EH (cell line): ENCODE measurements at places on chromosomes 16 and 17.

- peak; percentile 92 for DNase-seq
Measured at GRCh38 chr17:31216031-31216751, 80.8 kb downstream of the OMG start.

- DNase-seq, result no peak
Measured at GRCh38 chr16:72362973-72363372, 191.0 kb upstream of the PMFBP1 start.

DNA sequence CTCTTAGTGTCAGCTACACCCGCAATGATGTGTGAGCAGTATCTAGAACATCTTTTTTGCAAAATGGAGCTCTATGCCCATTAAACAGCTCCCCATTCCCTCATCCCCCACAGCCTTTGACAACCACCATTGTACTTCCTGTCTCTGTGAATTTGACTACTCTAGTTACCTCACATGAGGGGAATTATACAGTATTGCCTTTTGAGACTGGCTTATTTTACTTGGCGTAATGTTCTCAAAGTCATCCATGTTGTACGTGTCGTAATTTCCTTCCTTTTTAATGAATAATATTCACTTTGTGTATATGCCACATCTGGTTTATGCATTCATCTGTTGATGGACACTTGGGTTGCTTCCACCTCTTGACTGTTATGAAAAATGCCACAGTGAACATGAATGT, 23.2 kb upstream of the CCL22 start:
- DNase-seq, result no peak

- peak; percentile 3 for DNase-seq
Measured at GRCh38 chr16:49788986-49789385, 66.9 kb downstream of the ZNF423 start.

DNA sequence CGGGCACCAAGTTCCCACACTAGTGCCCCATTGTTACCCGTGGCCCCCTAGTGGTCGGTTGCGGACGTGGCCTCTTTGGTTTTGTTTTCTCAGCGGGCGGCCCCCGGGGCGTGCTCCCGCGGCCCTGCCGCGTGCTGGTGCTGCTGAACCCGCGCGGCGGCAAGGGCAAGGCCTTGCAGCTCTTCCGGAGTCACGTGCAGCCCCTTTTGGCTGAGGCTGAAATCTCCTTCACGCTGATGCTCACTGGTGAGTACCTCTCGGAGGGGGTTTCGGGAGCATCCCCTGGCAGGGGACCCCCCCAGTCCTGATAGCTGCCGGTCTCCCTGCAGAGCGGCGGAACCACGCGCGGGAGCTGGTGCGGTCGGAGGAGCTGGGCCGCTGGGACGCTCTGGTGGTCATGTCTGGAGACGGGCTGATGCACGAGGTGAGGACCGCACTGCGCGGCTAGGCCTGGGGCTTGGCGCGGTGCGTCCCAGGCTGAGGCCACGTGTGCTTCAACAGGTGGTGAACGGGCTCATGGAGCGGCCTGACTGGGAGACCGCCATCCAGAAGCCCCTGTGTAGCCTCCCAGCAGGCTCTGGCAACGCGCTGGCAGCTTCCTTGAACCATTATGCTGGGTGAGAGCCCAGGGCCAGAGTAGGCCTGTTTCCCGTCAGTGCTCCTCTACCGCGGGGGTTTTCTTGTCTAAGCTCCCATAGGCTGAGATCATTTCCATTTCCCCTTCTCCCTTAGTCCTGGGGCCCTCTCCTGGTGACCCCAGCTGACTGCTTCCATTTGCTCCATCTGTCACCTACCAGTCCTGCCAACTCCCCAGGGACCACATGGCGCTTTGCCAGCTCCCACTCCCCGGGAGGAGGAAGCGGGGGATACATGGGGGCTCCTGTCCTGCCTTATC, 1.7 kb downstream of the SPHK1 start:
- peak; percentile 88 for DNase-seq

DNA sequence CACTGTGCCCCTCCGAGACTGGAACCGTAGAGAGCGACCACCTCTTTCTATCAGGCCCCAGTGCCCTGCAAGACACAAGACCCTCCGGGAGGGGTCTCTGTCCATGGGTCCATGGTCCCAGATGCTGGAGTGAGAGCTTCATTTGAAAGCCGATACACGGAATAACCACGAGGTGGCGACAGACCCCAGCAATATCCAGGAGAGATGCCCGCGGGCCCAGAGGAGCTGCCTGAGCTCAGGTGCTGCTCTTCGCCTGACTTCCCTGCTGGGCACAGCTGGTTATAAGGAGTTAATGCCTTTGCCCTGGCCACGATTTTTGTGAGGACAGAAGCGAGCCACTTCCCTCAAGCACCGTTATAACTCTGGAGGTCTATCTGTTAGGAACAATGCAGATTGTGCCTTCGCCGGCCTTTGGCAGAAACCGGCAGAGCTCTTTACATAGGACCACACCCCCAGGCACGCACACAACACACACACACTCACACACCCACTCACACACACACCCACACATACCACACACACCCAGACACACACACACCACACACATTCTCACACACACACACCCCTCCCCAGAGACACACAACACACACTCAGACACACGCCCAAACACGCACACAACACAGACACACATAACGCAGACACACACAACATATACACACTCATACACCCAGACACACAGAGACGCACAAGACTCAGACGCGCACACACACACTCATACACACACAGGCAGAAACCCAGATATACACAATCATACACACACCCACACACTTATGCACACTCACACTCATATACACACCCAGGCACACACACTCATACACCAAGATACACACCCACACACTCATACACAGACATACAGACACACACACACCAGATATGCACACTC, 436.4 kb downstream of the SOX9 start:
- peak; percentile 68 for DNase-seq

DNA sequence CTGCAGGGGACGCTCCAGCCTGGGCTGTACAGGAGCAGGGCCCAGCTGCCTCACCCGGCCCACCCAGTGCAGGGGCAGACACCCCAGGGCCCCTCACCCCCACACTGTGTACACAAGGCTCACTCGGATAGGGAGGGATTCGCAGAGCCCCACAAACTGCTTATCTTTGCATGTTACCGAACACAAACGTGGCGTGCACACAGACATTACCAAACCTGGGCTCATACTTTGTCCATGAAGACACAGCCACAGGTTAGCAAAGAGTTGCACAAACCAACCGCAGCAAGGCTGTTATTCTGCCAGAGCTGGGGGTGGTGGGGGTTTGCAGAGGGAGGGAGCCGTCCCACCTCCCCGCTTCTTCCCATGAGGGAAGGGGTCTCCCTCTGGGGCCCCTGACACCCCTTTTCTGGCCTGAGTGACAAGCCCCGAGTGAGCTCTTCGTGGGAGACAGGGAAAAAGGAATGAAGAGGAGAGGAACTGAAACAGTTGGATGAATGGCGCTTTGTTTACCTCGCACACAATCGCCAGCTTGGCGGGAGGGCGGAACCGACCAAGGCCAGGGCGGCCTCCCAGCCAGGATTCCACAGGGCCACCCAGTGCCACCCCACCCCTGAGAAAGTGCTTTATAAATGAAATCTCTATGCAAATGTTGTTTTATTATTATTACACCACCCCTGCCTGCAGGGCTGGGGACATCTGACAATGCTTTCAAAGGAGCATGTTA, 434 bp upstream of the CPSF4L start:
- no peak for DNase-seq

GRCh38 chr17:38768417-38768816, 15.9 kb downstream of the PSMB3 start:
- peak; percentile 23 for DNase-seq

- no peak for DNase-seq
Measured at GRCh38 chr16:66442502-66443268, 15.6 kb downstream of the BEAN1 start.

DNA sequence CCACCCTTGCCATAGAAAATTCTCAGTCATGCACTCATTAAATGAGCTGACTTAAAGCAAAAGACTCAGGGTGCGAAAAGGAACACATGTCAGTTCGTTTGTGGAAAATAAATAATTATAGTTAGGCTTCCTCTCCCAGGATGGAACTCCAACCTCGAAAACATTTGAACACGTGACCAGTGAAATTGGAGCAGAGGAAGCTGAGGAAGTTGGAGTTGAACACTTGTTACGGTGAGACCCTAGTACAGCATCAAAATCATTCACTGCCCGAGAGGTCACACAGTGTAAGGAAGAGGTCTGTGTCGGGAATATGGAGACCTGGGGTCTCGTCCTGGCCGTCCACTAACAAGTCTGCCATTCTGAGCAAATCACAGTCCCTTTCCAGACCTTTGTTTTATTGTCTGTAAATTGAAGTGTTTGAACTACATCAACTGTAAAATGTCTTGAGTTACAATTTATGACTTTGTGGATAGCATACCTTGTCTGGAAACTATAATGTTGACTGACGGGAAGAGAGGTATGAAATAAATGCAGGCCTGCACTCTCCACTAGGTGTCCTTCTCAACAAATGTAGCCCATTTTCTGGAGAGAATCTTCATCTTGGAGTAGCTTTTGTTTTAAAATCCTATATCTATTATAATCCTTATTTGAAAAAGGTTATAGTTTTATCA, 7.7 kb downstream of the PSMD7 start:
- DNase-seq, result peak; percentile 10

DNA sequence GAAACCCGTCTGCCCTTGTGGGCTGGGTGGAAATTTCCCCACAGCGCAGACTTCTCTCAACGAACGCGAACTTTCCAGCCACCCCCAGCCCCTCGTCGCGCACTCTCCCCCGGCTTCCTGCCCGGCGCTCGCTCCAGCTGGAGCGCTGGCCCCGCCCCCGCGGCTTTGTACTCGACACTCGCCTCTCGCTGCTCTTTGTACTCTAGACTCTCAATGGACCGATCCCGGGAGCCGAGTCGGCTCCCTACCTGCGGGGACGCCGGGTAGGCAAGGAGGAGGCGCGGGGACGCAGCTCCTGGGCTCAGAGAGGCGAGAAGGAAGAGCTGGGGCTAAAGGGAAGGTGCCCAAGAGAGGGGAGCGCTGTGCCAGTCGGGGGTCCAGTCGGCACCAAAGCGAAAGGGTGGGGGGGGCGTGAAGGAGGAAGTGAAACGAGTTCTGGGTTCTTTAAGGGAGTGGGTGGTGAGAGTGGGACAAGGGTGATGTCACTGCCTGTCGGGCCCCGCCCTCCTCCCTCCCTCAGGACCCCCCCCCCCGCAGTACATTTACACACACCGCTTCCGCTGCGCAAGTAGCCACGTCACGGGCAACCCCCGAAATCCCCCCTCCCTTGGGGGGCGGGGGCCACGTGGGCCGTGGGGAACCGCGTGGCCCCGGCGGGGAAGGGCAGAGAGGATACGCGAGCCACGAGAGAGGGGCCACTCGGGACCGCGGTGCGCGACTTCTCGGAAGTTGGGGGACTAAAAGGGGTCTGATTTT, 9.7 kb downstream of the KDM6B start:
- peak; percentile 84 for DNase-seq

DNA sequence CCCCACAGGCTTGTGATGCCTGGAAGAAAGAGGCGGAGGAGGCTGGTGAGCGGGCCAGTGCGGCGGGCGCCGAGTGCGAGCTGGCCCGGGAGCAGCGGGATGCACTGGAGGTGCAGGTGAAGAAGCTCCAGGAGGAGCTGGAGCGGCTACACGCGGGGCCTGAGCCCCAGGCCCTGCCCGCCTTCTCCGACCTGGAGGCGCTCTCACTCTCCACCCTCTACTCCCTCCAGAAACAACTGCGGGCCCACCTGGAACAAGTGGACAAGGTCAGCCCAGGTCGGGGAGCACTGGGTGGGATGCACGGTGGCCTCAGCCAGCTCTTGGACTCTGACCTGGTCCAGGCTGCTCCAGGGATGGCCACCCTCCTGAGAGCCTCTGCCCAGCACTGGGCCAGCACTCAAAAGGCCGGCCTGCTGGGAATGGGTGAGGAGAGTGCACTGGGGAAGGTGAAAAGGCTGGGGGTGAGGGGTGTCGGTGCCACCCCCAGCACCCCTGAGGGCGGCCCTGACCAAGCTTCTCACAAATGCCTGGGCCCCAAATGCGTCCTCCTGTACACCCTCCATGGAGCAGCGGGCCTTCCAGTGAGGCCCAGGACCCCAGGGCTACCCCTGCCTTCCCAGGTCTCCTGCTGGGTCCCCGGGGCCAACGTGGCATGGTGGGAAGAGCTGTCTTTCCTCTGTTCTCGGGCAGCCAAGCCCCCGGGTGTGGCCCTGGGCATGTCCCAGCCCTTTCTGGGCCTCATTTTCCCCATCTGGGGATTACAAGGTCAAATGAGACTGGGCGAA, 20.8 kb downstream of the UNC13D start:
- no peak for DNase-seq

- no peak for DNase-seq
Measured at GRCh38 chr16:63813862-63814261, 1308.0 kb downstream of the CDH11 start.

GRCh38 chr17:7260151-7260550, 2.1 kb downstream of the CLDN7 start:
- DNase-seq, result no peak

DNA sequence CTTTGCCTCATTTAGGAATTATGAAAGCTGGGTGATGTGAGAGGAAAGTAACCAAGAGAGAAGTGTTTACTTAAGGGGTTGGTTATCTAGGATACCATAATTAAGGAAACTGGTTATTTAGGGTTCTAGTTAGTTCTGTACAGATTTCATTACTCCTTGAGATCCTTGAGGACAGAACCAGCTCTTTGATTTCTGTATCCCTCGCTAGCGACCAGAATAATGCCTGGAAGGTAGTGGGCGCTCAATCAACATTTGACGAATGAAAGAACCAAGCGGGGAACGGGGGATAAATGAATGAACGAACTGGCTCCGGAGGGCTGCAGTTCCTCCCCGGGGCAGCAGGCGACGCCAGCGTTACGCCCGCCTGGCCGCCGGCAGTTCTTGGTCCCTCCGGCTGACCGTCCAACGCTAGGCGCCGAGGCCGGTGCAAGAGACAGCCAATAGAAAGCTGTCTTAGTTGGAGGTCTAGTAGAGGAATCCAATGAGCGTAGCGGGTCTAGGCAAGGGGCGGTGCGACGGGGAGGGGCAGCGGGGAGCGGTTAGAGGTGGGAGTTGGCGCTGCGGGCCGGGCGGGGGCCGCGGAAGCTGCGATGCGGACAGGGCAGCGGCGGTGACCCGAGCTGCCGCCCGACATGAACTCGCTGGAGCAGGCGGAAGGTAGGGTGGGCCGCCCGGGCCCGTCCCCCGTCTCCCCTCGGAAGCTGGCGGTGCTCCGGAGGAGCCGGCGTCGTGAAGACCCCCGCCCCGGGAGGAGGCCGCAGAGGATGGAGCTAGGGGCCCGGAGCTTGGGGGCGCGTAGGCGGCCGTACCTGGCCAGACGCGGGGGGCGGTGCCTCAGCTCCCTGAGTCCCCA, at the start of gene CNEP1R1:
Gene CNEP1R1, plus strand, starts transcription at position 542 of the 853 bp plus-strand sequence. Its CDS starts 91 bp downstream, at position 633.
- peak; percentile 96 for DNase-seq

DNA sequence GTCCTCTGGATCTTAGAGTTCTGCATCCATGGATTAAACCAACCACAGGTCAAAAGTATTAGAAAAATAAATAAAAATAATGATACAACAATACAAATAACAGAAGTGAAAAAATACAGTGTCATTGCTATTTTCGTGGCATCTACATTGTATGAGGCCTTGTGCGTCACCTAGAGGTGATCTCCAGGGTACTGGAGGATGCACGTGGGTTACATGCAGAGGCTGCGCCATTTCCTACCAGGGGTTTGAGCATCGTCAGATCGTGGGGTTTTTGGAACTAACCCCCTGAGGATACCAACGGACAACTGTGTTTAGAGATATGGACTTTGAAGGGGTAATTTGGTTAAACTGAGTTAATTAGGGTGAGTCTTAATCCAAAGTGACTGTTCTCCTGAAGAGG, 224.7 kb downstream of the ENGASE start:
- DNase-seq, result no peak

GRCh38 chr17:73419881-73420280, 108.1 kb upstream of the CDC42EP4 start:
- DNase-seq, result no peak
